ENCODE measurements at places on chromosomes 5 and 9.
A peak's percentile ranks its signal among the peaks of the same experiment; 100 is the strongest.

DNA sequence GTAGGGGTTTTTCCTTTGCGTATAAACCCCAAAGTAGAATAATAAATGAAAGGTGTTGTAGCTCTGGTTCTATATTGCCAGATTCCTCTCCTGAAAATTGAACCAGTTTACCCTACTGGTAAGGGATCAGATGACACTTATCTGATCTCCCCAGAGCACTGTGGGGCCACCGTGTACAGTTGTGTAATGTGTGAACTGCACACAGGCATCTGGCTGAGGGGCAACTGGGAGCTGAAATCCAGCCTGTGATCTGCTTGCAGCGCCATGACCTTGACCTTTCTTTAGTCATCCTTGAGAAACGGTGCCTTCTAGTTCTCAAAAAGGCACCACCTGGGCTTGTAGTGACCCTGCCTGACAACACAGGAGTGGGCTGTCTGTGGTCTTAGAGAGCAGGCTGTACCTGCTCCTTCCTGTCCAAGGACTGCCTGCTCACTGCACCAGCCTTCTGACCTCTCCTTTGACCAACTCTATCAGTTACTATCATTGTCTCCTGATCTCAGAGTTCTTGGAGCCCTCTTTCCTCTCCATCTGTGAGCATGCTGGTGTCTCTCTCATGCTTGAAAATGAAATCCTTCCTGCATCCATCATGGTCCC, 40.2 kb downstream of the PDE6A start:
- no peak for DNase-seq

GRCh38 chr9:520302-520701, 305.6 kb downstream of the DOCK8 start:
- no peak for DNase-seq

GRCh38 chr9:25709941-25710340, 31.7 kb upstream of the TUSC1 start:
- no peak for DNase-seq

GRCh38 chr5:34655354-34655991, 655 bp upstream of the RAI14 start:
- peak; percentile 90 for DNase-seq

GRCh38 chr9:6553866-6554265, 91.7 kb downstream of the GLDC start:
- no peak for DNase-seq

- no peak for DNase-seq
These were observed 575.7 kb upstream of the ACO1 start for GRCh38 chr9:31808766-31809165.

DNA sequence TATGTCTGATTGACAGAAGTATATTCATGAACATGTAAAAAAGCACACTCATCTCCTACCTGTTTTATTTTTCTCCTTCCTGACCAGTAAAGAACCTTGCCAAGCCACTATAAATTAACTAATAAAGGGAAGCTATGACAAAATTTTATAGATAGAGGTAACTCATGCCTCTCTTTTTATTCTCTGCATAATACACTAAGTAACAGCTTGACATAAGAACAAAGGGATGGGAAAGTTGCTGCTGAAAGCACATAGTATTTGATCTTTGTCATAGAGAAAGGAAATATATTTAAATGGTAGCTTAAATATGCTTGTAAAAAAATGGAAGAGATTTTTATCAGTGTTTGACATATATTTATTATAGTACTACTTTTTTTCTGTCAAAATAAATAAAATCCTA, 1065.7 kb upstream of the CDH9 start:
- no peak for DNase-seq

GRCh38 chr5:178533136-178533535, 57.1 kb downstream of the COL23A1 start:
- DNase-seq, result no peak

- DNase-seq, result peak; percentile 11
These were observed 277.0 kb downstream of the SMARCA2 start for GRCh38 chr9:2291980-2292704.

GRCh38 chr5:165139262-165139661, 1633.8 kb downstream of the MAT2B start:
- no peak for DNase-seq

- peak; percentile 38 for DNase-seq
These were observed 528.7 kb upstream of the ZNF608 start for GRCh38 chr5:125274938-125275724.

Measured in astrocyte (in vitro differentiated cells and primary cell).